Stimulated activated CD4-positive, alpha-beta T cell treated with anti-CD3 and anti-CD28 coated beads, TNF-alpha, amount 100 ng/mL, for 4 hours (primary cell): ENCODE measurements at places on chromosomes 3 and 15.

GRCh38 chr3:159260049-159260662, 458.3 kb downstream of the MFSD1 start:
- no peak for DNase-seq

- DNase-seq, result no peak
Observed at GRCh38 chr3:111723293-111724215, 128.4 kb upstream of the ZBED2 start.

- no peak for DNase-seq
Observed at GRCh38 chr3:186073641-186074040, 35.2 kb downstream of the ETV5 start.

DNA sequence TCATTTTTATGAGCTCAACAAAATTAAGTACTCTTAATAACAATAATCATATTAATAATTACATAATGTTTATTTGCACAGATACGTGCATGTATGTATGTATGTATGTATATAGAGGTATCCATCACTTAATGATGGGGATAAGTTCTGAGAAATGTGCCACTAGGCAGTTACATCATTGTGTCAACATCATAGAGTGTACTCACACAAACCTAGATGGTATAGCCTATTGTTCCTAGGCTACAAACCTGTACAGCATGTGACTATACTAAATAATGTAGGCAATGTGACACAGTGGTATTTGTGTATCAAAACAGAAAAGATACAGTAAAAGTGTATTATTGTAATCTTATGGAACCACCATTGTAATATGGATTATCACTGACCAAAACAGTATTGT, 874.7 kb upstream of the GBE1 start:
- no peak for DNase-seq

DNA sequence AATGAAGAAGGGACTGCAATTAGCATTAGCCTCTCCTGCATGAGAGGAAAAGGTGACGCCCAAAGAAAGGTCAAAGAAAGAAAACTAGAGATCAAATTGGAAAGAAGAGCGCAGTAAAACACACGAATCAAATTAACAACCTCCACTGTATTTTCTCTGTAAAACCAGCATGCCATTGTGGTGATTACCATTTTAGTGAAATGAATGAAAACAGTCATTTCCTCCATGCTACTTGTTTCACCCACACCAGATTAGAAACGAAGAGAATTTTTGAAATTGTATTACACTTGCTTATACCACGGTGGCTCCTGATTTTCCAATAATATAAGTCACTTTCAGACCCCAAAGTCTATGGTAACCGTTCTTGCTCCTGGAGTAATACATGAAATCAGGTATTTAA, 71.6 kb downstream of the SUMF1 start:
- no peak for DNase-seq

GRCh38 chr3:78721771-78722543, 1045.8 kb downstream of the ROBO1 start:
- no peak for DNase-seq

GRCh38 chr3:143235614-143236204, 116.1 kb downstream of the CHST2 start:
- DNase-seq, result no peak

- DNase-seq, result no peak
Observed at GRCh38 chr3:177826253-177826652, 629.0 kb upstream of the TBL1XR1 start.

GRCh38 chr15:98395974-98396610, 252.2 kb upstream of the IGF1R start:
- no peak for DNase-seq

DNA sequence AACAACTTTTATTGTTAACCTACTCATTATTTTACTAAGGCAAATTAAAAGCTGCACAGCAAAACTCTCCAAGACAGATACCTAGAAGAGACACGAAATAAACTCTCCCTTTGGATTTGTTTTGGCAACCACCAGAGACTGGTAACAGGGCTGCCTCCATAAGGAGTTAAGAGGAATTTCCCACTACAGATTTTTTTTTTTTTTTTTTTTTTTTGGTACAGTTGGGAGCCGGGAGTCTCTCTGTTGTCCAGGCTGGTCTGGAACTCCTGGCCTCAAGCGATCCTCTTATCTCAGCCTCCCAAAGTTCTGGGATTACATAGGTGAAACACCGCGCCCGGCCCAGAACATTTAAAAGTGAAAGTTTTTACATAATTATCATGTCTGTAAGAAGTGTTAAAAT, 73.6 kb upstream of the VGLL4 start:
- no peak for DNase-seq

DNA sequence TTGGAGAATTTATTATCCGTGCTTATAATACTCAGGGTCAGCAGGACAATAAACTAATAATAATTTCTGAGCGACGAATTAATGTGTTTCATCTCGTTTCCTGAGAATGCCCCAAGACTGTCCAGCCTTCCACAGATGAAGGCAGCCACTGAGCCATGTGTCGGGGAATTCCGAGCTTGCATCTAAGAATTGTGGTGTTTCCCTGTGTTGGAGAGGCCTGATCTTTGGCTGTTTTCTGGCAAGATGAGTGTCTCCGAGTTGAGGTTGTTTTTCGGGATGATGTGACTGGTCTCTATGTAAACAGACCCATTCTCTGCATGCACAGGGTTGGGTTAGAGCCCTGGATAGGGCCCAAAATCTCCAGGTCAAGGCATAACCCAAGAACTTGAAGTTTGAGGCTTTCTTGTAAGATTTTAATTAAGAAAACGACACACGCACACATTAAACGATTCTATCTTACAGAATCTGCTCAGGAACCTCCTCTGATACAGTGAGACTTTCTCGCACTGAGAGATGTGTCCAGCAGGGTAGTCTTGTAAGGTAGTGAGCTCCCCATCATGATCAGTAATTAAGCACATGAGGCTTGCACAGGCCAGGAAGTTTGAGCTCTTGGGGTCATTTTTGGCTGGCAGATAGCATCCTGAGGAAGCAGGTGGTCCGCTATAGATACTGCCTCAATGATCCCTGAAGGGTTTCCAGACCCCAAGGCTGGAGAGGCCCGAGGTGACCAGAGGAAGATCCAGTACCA, 14.4 kb downstream of the FGD5 start:
- DNase-seq, result no peak

DNA sequence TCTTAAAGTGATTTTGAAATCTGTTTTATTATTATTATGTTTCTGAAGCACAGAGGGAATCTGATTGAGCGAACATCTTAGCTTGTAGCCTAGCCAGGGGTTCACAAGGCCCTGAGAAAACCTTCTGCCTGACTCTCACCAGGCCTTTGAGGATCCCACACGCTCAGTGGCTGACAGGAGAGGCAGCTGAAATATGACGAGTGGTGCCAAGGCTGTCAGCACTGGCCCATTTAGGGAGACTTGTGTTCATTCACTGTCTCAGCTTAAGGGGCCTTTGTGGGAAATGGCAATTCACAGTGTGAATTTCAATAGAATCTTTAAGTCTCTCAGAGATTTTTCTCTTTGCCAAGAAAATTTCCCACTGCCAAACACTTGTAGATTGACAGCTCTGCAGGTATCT, 770.9 kb downstream of the TUSC7 start:
- no peak for DNase-seq

DNA sequence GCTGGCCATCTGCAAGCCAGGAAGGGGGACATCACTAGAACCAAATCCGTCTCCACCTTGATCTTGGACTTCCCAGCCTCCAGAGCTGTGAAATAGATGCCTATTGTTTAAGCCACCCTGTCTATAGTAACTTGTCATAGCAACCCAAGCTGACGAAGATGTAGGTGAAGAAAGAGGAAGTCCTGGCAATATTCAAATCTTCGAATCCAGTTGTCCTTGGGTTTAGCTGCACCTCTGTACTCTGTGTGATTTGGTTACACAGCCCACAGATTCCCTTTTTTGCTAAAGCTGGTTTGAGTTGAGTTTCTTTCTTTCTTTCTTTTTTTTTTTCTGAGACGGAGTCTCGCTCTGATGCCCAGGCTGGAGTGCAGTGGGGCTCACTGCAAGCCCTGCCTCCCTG, 68.0 kb upstream of the XCR1 start:
- no peak for DNase-seq

DNA sequence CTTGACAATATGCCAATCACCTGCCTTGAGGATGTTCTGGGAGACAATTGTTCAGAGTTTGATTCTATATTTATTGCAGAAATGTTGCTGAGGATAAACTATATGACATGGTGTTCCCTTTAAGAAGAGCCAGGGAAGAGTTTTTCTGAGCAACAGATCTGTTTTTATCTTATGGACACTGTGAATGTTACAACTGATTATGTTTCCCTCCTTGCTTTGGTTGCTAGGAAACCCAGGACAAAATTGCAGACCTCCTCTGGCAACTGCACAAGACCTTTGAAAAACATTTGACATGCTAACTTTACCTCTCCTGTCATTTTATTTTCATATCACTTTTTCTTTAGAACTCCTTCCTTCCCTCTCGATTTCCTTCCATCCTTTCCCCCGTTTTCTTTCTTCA, 8.2 kb upstream of the TM6SF1 start:
- DNase-seq, result no peak

DNA sequence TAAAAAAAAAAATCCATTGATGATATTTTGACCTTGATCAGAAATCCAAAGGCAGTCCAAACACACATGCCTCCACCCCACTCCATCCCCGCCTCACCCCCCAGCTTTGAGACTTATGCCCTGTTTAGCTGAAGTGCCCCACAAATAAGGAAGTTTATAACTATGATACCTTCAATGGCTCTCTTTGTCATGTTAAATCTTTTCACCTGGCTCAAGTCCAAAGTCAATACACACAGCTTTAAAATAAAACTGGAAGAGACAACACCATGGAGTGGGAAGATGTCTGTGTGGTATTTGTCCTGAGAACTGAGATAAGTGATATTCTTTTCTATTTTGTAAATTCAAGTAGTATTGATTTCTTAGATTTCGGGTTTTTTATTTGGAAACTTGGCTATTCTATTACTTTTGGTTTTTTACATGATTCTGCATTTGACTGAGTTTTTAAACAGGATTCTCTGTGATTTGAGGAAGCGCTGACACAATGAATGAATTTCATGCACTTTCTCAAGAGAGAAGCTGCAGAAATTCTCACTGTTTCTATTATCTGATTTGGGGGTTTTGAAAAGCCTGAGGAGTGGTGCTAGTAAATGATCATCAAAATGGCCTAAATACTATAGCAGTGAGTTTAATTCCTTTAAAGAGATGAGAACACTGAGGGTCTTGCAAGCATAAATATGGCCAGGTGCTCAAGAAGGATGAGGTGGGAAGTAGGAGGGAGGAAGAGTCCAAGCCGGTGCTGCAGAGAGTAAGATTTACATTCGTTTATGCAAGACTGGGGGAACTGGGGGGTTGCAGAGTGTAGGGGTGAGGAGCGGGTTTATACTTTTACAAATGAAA, 5.2 kb downstream of the FOXB1 start:
- DNase-seq, result no peak

- DNase-seq, result no peak
Observed at GRCh38 chr15:38688761-38689160, 124.1 kb upstream of the RASGRP1 start.

GRCh38 chr3:18061737-18062656, 319.6 kb upstream of the TBC1D5 start:
- no peak for DNase-seq

- no peak for DNase-seq
Observed at GRCh38 chr15:84813435-84813834, 3.7 kb upstream of the ALPK3 start.

DNA sequence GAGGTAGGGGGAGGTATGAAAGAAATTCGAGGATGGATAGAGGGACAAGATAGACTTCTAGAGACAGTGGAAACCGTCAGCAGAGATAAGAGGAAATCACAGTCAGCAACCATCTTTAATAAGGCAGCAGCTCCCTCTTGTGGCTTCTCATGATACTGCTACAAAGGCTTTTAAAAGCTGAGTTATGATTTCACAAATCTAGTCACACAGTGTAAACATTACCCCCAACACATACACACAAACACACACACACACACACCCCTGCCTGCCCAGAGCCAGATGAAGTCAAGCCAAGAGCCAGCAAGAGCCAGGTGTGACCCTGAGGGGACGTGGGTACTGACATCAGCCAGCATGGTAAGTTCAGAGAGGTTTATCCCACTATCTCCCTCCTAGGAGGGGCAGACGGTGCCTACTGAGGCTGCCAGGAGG, 18.9 kb upstream of the TGM5 start:
- DNase-seq, result no peak

DNA sequence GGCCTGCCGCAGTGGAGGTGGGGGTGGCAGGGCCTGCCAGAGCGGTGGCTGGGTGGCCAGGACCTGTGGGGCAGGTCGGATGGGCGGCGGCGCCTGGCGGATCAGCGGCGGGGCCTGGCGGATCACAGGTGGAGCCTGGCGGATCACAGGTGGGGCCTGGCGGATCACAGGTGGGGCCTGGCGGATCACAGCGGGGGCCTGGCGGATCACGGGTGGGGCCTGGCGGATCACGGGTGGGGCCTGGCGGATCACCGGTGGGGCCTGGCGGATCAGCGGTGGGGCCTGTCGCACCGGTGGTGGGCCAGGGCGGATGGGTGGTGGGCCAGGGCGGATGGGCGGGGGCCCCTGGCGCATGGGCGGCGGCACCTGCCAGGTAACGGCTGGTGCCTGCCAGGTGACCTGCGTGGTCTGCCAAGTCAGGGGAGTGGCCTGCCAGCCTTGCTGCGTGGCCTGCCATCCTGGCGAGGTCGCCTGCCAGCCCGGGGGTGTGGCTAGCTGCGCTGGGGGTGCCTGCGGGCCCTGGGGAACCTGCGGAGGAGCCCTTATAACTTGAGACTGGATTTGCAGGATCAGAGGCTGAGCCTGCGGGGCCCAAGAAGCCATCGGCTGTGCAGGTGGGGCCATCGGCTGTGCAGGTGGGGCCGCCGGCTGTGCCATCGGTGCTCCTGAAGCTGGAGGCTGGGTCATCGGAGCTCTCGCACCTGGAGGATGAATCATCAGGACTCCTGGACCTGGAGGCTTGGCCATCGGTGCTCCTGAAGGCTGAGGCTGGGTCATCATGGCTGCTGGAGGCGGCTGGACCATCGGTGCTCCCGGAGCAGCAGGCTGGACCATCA, 1.3 kb downstream of the MAGEL2 start:
- DNase-seq, result no peak

DNA sequence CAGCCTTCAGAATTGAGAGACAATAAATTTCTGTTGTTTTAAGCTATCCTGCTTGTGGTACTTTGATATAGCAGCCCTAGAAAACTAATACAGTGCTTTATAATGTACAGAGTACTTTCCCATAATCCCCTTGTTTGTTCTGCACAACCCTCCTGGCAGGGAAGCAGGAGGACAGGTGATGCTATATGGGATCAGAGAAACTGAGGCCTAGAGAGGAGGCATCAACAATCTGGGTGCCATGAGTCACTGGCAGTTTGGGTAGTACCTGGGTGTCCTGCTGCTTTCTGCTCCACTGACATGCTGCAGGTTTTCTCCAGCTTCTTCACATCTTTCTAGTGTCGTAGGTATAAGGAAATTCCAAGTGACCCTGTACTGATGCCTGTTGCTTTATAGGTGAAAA, 55.0 kb downstream of the CTDSPL start:
- no peak for DNase-seq
